AG04449 (cell line): ENCODE measurements at places on chromosomes 7 and 10.

GRCh38 chr7:129665013-129665401 is 53.5 kb downstream of the NRF1 start:
- peak; percentile 85 for DNase-seq

DNA sequence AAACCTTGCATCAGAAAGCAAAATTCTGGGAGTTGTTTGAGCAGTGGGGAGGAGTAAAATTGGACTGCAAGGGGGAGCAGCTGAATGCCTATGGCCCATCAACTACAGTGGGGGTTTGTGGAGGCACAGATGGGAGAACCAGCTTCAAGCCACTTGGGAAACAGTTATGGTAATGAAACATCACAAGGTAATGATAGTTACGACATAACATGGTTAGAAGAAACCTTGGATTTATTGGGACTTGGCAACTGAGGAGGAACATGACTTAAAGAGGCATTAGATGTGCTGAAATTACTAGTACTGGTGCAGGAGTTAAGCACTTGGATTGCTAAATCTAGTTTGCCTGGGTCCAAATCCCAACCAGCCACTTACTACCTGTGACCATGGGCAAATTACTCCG is 868.4 kb downstream of the KCNMA1 start:
- no peak for DNase-seq

DNA sequence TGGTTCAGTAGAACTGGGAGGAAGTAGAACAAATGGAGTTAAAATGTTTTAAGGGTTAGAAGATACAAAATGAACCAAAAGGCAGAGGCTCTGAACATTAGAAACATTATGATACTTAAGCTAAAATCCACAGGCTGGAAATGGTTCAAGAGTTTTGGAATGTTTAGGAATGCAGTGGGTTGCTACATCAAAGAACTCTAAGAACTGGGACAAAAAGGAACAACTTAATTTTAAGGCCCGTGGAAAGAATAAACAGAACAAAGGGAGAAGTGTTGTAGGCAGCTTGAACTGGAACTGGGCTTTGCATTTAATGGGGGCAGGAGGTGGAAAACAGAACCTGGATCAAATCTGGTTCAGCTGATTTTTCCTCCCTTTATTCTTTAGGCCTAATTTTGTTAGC is 3.5 kb upstream of the C7orf25 start:
- DNase-seq, result no peak

GRCh38 chr7:24802300-24802699 is 45.0 kb upstream of the GSDME start:
- no peak for DNase-seq

GRCh38 chr10:119480667-119481066 is 61.9 kb downstream of the RGS10 start:
- no peak for DNase-seq

DNA sequence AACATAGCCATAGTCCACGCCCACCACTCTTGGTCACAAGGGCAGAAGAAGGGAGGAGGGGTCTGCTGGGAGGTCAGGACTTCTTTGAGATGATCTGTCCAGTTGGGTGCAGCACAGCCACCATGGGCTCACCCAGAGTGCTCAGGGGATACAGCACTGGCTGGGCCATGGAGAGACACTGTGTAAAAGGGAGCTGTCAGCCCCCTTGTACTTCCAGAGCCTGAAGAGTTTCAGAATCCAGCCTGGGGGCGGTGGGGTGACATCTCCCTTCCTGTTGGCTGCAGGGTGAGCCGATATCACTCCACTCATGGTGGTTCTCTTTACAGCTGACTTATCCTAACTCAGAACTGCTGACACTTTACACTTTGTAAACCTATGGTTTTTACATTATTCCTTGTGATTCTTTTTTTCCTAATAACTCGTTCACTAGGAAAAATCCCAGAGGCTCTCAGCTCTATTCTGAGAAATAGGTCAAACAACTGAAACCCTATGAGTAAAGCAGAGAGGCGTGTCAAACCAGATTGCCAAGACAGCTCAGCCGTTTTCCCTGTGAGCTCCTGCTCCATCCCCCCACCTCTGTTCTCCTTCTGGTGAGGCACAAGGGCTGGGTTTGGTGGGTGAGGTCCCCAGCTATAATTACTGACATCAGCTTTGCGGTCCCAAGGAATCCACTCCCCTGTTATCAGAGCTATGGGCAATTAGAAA is 3.2 kb upstream of the MRPS24 start:
- DNase-seq, result no peak

GRCh38 chr7:32216759-32217158 is 146.6 kb upstream of the PDE1C start:
- DNase-seq, result no peak

DNA sequence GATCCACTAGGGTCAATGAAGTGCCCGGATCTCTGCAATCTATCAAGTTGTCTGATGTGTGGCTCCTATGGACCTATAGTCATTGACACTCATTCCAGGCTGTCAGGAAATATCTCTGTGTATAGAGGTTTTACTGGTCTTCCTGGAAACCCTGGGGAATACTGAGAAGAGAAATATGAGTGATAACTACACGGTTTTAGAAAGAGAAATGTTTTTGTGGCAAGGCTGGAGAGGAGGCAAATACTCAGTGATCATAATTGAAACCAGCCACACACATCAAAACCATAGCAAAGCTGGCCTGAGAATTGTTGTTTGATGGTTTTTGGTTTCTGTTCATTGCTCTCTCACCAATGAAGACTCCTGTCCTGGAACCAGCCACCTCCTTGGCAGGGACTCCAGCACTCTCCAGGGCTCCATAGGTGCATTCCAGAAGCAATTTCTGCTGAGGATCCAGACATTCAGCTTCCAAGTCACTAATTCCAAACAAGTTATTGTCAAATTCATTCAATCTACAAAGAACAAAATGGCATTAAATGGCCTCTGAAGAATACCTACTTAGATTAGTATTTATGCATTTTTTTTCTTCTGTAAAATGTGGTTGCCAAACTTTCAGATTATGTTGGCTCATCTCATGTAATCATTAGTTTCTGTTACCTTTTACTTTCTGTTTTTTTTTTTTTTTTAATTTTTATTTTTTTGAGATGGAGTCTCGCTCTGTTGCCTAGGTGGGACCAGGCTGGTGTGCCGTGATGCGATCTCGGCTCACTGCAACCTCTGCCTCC is 108.6 kb upstream of the ABI1 start:
- no peak for DNase-seq
